ENCODE measurements at places on chromosomes 1 and 21. TPM values are rescaled to one million over a fixed set of nuclear protein-coding genes. Genes with fewer than 3 reads are reported as not detected.

DNA sequence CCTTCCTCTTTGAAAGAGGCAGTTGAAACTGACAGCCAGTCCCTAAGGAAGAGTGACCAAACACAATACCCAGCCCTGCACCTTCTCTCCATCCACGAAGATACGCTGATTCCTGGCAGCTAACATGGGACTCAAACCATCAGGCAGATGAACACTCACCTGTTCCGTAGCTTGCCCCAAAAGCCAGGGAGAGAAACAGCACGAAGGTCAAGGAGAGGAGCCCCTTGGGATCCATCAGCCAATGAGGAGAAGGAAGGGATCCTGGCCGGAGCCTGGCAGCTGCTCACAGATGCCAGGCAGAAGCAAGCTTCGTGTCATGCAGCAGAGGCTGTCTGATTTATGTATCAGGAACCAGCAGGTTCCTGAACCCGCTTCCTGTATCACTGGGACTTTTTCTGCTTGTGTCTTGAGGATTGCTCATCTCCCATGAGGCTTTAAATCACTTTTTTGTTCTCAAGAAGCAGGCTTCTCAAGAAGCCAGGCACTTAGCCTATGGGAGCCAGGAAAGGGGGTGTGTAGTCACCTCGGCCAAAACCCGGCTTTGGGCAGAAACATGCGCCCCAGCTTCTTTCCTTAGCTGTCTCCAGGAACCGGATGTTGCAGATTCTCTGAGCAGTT lies at the start of gene SLAMF1:
Gene SLAMF1, minus strand, starts transcription at position 334 of the 618 bp plus-strand sequence. Its CDS starts 99 bp downstream, at position 235.
- no peaks in the 10 kb centered on the region for H3K4me1 ChIP-seq
- H3K27ac ChIP-seq, result no peak within 1 kb of the TSS
- H3K36me3 ChIP-seq, result no peaks in the 10 kb centered on the region
- no peak for DNase-seq
- H3K4me3 ChIP-seq, result no peak within 1 kb of the TSS

The FALEC gene
- total RNA-seq, result not detected

DNA sequence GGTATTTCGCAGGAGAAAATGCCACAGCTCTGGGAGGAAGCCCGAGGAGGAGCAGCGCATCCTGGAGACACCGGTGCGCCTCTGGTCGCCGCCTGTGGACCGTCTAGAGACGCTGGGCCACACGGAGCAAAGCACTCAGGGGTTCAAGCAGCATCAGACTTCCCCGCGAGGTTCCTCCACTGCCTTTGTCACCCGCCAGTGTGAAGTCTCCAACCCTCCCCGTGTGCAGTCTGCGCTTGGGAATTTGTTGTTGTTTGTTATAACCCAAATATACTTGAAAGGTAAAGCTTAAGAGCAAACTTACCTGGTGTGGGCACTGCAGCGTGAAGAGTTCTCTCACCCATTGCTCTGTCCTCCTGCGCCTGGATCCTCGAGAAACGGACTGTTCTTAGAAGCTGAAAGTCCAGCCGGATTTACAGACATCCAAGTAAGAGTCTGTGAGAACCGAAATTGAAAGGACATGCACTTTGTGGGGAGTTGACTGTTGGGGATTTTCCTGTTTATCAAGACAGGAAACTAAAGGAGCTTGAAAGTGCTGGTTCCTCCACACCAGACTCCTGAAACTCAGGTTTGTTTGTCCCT lies at the start of gene GBP4:
Gene GBP4, minus strand, starts transcription at position 452 of the 582 bp plus-strand sequence. Its CDS starts 108 bp downstream, at position 344.
- peaks cover 9% of the 10 kb centered on the region for H3K4me1 ChIP-seq
- peak; percentile 24 for DNase-seq
- H3K36me3 ChIP-seq, result no peaks in the 10 kb centered on the region
- no peak within 1 kb of the TSS for H3K4me3 ChIP-seq
- H3K27ac ChIP-seq, result peak within 1 kb of the TSS; percentile 39
- H3K27me3 ChIP-seq, result no peaks in the 10 kb centered on the region

DNA sequence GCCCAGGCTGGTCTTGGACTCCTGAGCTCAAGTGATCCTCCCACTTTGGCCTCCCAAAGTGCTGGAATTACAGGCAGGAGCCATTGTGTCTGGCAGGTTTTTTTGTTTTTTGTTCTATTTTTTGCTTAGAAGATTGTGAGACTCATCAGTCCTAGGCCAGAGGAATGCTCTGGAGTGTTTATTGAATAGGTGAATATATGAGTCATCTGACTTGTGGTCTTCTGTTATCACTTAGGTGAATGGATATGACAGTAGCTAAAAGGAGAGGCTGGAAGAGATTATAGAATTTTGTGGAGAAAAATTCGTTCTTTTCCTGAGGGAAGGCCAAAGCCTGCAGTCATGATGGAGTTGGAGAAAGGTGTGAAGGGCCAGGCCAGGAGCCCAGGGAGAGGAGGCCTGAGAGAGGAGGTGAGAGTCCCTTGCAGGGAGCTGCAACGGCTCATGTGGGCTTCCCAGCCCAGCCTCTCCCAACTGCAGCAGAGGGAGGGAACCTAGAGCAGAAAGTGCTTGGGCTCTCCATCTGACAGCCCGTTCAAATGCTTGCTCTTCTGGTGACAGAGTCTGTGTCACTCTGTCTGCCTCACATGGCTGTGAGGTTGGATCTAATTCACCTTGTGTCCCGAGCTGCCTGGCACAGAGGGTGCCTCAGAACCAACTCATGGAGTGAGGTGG lies 31.6 kb upstream of the ACOT11 start:
- no peak overlapping the region for H3K27ac ChIP-seq
- no peaks in the 10 kb centered on the region for H3K4me1 ChIP-seq
- no peaks in the 10 kb centered on the region for H3K36me3 ChIP-seq
- no peaks in the 10 kb centered on the region for H3K27me3 ChIP-seq
- no peak overlapping the region for H3K4me3 ChIP-seq

DNA sequence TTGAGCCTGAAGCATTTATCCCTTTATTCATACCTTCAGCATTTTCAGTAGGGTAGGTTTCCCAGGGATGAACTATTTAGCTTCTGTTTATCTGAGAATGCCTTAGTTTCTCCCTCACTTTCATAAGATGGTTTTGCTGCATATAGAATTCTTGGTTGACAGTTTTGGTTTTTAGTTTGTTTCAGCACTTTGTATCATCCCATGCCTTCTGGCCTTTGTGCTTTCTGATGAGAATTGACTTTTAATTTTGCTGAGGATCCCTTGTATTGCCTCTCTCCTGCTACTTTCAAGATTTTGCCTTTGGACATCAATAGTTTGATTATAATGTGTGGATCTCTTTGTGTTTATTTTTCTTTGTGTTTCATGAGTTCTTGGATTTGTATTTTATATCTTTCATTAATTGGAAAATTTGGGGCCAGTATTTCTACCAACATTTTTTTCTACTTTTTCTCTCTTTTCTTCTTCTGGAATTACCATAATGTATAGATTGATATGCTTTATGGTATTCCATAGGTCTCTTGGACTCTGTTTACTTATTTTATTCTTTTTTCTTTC lies 236.6 kb downstream of the LBR start:
- DNase-seq, result no peak
- H3K4me3 ChIP-seq, result no peak overlapping the region
- H3K36me3 ChIP-seq, result no peaks in the 10 kb centered on the region
- no peaks in the 10 kb centered on the region for H3K27me3 ChIP-seq
- H3K4me1 ChIP-seq, result no peaks in the 10 kb centered on the region

GRCh38 chr1:202072211-202072765 lies 50.4 kb upstream of the GPR37L1 start:
- H3K4me3 ChIP-seq, result no peak overlapping the region
- H3K4me1 ChIP-seq, result no peaks in the 10 kb centered on the region
- no peaks in the 10 kb centered on the region for H3K27me3 ChIP-seq
- H3K27ac ChIP-seq, result no peak overlapping the region
- DNase-seq, result no peak

DNA sequence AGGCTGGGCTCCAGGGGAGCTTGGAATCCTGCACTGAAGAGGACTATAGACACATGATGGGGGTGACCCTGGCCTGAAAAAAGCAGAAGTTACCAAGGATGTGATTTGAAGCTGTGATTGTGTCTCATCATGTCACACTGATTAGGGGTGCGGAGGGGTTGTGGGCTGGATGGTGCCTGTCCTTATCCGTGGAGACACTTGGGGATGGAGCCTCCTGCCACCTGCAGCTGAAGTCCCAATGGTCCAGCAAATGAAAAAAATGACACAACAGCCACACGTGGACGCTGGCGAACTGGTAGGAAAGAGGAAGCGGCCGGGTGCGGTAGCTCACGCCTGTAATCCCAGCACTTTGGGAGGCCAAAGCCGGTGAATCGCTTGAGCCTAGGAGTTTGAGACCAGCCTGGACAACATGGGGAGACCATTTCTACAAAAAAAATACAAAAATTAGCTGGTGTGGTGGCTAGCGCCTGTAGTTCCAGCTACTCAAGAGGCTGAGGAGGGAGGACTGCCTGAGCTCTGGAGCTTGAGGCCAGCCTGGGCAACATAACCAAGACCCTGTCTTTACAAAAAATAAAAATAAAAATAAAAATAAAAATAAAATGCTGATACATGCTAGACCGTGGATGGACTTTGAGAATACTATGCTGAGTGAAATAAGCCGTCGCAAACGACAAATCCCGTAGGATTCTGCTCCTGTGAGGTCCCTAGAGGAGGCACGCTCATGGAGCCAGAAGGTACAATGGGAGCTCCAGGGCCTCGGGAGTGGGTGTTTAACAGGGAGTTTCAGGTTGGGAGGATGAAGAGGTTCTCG lies 838 bp upstream of the IBA57 start:
- peak overlapping the region; percentile 25 for H3K4me3 ChIP-seq
- H3K36me3 ChIP-seq, result no peaks in the 10 kb centered on the region
- peak overlapping the region; percentile 89 for H3K27ac ChIP-seq
- DNase-seq, result no peak
- no peaks in the 10 kb centered on the region for H3K27me3 ChIP-seq
- peaks cover 18% of the 10 kb centered on the region for H3K4me1 ChIP-seq

The NCMAP gene
- 9.4 TPM for total RNA-seq
